ENCODE measurements at places on chromosomes 12 and 14. TPM values are rescaled to one million over a fixed set of nuclear protein-coding genes. Genes with fewer than 3 reads are reported as not detected.

DNA sequence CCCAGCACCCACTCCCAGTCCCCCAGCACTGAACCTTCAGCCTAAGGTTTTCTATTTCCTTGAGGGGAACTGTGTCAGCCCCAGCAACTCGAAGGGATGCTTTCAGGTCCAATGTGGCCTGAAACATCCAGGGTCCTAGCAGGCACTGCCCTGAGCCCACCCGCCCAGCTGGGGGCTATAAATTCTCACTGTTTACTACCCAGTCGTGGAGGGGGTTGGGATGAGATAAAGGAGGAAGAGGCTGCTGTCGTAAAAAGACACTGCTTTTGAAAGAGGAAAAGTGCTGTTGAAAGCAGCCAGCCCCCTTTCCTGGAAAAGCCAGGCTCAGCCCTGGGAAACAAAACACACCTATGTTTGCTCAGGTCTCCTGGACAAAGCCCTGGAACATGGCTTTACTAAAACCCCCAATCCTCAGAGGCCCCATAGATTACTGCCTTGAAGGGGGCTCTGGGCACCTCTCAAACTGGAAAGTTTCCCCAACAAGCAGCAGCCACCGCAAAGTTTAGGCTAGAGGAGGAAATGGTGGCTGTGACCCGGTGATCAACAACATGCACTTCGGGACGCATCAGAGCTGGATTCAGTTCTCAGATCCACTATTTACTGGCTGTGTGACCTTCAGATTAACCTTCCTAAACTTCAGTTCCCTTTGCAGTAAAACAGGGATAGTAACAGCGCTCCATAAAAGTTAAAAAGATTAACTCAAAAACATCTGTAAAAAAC is 51.0 kb downstream of the ACTN1 start:
- DNase-seq: no peak

DNA sequence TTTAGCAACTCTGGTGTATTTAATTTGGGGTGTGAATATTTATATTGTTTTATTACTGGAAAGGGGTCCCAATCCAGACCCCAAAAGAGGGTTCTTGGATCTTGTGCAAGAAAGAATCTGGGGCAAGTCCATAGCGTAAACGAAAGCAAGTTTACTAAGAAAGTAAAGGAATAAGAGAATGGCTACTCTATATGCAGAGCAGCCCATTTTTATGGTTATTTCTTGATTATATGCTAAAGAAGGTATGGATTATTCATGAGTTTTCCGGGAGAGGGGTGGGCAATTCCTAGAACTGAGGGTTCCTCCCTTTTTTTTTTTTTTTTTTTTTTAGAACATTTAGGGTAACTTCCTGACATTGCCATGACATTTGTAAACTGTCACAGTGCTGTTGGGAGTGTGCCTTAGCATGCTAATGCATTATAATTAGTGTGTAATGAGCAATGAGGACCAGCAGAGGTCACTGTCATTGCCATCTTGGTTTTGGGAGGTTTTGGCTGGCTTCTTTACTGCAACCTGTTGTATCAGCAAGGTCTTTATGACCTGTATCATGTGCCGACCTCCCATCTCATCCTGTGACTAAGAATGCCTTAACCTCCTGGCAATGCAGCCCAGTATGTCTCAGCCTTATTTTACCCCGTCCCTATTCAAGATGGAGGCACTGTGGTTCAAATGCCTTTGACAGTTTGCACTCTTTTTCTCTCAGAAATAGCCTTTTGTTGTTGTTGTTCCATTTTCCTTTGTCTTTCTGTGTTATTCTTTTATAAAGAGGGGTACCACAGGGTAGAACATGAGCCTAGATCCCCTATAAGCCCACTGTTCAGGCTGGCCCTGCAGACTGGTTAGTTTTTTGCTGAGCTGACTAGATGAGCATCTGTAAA is 75.5 kb upstream of the DCD start:
- no peak for DNase-seq

ARG2 gene
- total RNA-seq: 25.1 TPM

GRCh38 chr12:26976687-26977086 is 37.5 kb downstream of the TM7SF3 start:
- DNase-seq: no peak

PRH2 gene
- not detected for total RNA-seq

DNA sequence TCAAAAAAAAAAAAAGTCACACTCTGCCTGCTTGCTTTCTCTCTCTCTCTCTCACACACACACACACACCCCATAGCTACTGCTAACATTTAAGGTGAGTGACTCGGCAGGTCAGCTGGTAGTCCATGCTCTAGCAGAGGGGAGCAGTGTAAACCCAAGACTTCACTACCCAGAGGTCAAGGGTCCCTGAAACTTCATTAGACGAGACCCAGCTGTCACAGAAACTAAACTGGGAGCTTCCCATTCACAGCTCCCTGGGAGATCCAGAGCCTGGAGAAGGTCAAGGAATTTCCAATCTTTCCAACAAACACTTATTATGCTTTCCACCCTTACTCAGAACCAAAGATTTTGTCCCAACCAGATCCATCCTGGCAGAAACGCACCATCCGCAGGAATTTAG is 33.2 kb downstream of the CKAP4 start:
- no peak for DNase-seq

DYNLL1 gene
- 356 TPM for total RNA-seq

DNA sequence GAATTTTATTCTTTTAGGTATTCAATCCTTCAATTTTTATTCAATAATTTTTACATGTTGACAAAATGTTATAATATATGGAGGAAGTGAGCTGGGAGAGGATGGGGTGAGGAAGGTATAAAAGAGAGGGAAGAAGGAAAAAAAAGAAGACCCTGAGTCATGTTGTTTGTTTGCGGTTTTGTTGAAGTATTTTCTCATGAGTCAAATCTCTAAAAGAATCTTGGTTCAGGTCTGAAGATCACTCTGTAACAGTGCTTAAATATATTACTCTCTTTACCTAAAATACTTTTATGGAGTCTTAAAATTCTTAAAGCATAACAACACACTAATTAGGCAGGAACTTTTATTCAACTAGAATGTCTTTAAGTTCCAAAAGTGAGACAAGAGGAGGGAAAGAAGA is 489.6 kb upstream of the GARIN6 start:
- DNase-seq: no peak

GRCh38 chr14:74861734-74862090 is 14.2 kb downstream of the PROX2 start:
- DNase-seq: no peak

DNA sequence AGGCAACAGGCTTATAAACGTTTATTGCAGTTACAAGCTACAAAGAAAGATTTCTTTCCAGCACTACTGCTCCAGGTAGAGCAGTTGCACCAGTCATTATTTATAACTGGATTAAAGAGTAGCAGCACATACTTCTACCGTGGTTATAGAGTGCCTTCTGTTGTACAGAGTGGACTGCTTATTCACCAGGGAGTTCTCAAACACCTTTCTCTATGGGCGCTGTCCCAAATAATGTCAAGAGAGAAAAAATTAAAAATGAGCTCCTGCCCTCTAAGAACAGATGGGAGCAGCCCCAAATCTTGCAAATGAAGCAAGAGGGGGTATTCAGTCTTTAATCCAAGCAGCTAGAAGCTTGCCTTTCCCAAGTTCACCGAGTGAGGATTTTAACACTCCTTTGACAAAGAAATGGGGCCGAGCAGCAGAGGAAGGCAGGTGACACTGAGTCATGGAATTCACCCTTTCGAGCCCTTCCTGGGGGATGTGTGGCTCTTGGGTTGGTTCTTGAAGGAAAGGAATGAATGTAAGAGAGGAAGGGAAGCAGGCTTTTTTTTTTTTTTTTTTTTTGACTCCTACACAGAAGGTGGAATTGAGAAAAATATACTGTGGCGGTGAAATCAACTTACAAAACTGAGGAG is 181.2 kb downstream of the PRKCH start:
- DNase-seq: no peak

RSRC2 gene
- total RNA-seq: 131 TPM

- no peak for DNase-seq
These were observed 22.5 kb upstream of the YAF2 start for GRCh38 chr12:42260518-42260917.

NTF3 gene
- total RNA-seq: 2.4 TPM

Data from progenitor cell of endocrine pancreas (in vitro differentiated cells).